T-helper 22 cell (primary cell): ENCODE measurements at places on chromosomes 3 and 15.

DNA sequence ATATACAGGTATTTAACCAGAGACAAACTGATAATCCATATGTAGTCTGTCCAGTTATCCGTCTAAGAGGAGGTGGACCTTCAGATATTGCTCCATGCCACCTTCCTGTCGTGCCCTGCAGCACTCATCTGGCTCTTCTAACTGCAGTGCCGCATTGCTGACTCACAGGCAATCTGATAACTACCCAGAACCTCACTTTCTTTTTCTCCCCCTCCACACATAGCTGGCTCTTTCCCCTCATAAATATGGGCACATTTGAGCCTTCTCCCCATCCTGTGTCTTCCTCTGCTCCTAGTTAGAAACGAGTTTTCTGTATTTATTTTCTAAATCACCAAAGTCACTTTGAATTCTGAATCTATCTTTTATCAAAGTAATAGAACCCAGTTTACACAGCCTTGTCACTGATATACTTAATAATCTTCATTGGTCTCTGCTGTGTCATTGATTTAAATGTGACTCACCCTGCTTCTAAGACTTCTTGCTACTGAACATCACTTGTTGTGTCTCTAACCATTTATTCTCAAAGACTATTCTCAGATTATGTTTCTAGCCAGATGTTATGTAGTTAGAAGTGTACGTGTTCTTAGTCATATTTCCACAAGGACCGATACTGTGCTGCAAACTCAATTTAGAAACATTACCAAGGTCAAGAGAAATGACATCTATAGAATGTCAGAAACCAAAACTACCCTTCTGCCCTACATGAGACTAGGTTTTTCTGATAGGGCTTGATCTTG lies 17.4 kb upstream of the KCNMB2 start:
- no peak for DNase-seq

- no peak for DNase-seq
Measured at GRCh38 chr3:129555616-129556357, 12.8 kb downstream of the H1-8 start.

GRCh38 chr15:47333734-47334133 lies 383.6 kb upstream of the SEMA6D start:
- no peak for DNase-seq

- DNase-seq: no peak
Measured at GRCh38 chr15:61099020-61099810, 129.9 kb downstream of the RORA start.

DNA sequence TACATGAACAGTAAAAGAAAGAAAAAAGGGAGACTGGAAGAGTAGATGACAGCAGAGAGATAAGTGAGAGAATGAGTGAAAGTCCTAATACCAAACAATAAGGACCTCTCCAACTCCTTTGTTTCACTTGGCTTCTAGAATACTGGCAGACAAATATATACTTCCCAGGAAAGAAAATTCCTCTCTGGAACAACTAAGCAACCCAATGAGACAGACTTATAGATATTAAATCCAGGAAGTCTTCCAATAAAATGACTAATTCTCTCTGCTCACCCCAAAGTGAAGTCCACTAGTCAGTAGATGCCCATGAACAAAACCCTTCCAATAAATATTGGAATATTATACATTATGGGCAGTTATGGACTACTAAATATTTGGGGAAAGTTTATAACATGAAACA lies 114.2 kb downstream of the NEDD4 start:
- no peak for DNase-seq

GRCh38 chr15:95170561-95171380 lies 939.4 kb downstream of the MCTP2 start:
- no peak for DNase-seq

- DNase-seq: no peak
Measured at GRCh38 chr15:52054381-52054780, 35.4 kb downstream of the MAPK6 start.

- DNase-seq: no peak
Measured at GRCh38 chr3:62911526-62911925, 36.3 kb upstream of the CADPS start.

DNA sequence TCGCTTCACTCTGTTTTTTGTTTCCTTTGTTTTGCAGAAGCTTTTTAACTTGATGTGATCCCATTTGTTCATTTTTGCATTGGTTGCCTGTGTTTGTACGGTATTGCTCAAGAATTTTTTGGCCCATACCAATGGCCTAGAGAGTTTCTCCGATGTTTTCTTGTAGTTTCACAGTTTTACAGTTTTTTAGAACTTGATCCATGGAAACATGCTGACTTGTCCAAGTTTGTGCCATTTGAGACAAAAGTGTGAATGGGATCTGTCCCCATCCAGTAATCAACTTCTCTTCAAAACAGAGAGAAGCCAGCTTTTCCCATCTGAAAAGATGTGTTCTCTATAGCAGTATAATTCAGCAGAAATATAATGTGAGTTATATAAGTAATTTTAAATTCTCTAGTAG lies 266.5 kb upstream of the LRTM1 start:
- DNase-seq: no peak

DNA sequence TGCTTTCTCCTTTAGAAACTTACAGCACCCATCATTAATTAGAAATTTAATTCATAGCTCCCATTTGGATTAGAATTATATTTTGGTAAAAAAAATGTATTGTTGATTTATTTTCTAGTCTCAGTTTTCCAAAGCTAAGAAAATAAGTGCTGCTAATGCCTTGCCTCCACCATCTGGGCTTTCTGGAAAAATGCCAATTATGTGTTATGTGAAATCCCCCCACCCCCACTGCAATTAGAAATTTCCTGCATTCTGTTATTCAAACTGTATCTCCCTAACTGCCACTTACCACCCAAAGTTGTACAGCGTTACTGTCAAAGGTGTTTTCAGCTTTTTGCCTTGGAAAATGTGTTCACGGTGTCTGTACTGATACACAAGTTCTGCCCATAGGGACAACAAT lies 617.2 kb upstream of the UBE2E2 start:
- no peak for DNase-seq

DNA sequence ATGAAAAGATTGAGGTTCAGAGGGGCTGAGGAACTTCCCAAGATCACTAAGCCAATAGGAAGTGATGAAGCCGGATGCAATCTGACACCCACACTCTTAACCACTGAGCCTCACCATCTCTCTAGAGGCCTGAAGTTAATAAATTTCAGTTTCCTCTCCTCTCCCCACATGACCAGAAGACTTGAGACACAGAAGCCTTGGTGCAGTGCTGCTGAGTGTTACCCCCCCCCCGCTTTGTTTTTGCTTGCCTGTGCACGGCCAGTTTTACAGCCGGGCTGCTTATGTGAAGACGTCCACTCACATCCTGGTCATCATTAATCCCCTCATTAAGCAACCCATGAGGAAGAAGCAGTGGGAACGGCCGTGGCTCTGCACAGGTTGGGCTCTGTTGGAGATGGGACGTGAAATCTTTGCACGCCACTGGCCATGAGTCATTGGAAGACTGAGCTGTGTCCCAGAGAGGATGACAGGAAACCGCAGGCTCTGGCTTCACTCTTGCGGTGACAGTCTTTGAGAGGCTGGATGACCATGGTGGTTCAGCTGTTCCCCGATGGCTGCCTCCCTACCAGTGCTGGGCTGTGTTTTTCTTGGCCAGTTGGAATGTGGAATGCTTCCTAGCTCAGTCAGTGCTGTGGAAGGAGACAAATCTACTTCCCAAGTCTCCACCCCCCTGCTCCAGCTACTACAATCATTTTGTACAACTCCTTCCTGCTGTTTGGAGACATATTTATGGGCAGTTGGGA lies 232.6 kb upstream of the LRTM1 start:
- no peak for DNase-seq

DNA sequence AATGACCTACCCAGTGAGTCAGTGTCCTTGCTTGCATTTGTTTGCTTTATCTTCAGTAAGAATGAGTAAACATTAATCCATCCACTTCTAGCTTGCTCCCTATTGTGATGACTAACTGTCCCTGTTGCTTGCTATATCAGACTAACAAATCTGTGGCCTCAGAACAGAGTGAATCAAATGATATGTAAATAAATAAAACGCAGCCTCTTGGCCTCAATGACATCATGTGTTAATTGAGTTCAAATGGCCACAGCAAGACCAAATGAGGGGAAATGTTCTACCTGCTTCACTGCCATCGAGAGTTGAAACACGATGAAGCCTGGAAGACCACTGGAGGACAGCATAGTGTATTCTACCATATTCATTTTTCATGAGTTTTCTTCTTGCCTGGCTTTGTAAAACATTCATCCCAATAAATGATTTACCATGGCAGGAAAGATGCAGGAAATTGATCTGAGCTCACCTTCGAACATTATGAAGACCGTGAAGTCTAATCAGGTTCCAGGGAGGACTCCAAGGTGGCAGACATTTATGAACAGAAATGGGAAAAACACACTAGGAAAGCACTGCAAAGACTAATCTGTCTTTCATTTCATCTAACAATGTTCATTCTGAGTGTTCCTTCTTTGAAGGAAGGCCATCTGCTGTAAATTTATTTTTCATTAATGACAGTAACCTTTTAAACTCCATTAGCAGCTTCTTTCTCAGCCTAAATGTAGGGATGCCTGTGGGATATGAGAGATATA lies 1144.5 kb downstream of the TUSC7 start:
- no peak for DNase-seq

DNA sequence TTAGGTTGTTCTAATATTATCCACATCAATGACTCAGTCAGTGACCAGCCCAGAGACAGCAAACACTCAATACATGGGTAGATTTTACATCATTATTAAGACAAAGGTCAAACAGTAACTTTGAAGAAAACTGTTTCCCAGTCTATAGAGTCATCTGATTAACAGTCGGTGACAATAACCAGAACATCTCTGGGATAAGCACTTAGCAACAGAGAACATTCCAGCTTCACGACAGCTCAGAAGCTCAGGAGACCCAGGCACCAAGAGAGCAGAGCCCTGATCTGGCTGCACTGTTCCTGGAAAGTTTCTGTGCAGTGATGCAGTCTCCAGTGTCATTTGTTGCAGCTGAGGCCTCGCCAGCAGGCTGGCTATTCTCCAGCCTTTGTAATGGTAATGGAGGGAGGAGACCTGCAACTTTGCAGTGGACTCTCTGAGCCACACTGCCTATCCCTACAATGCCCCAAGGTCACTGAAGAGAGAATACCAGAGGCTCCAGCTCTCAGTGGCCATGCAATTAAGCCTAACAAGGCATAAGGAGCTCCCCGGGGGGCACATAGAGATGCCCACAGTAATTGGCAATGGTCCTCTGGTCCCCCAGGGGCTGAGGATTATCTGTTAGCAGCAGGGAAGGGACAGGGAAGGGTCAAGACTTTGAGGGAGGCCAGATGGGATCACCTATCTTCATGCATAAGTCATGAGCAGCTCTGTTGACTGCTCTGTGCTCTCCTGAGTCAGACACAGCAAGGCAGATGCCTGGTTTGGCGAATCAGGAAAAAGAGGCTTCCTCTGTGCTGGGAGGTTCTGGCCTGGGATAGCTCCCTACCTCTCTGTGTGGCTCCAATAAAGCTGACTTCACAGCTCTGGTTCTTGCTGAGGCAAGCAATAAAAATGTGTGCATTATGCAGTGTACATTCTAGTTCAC lies 163.6 kb downstream of the CTNNB1 start:
- DNase-seq: no peak

GRCh38 chr3:113177526-113177925 lies 33.8 kb upstream of the BOC start:
- DNase-seq: no peak
